ENCODE measurements at places on chromosomes 2 and 18.

GRCh38 chr2:159230145-159230877, 56.2 kb downstream of the WDSUB1 start:
- no peak for DNase-seq

DNA sequence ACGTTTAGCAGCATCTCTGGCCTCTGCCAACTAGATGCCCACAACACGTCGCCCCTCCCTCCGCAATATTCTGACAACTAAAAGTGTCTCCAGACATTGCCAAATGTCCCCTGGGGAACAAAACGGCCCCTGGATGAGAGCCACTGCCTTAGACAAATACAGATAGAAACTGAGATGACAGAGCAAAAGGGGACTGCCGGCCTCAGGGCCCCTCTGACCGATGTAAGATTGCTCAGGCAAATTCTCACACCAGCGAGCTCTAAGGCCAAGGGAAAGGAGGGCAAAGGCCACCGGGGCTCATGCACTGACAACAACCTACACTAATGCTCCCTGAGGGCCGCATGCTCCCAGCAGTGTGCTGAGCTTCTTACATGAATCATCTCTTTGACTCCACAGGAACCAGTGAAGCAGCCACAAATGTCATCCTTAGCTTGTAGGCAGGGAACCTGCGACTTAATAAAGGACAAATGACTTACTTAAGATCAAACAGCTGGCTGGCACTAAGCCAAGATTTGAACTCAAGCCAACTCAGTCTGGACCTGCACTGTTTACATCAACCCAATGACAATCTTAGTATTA, 228.5 kb downstream of the TTC32 start:
- no peak for DNase-seq

- DNase-seq = no peak
Measured at GRCh38 chr2:74191596-74192380, 6.6 kb upstream of the MTHFD2 start.

- DNase-seq = no peak
Measured at GRCh38 chr2:46530639-46531038, 51.3 kb downstream of the TMEM247 start.

GRCh38 chr2:69777786-69778105, 35.8 kb downstream of the ANXA4 start:
- no peak for DNase-seq

Data from NCI-H1092 (cell line).